HAP-1 (cell line): ENCODE measurements at places on chromosomes 6 and 20.
A peak's percentile ranks its signal among the peaks of the same experiment; 100 is the strongest.

GRCh38 chr20:61942526-61942925 lies 123.2 kb downstream of the TAF4 start:
- DNase-seq = no peak

DNA sequence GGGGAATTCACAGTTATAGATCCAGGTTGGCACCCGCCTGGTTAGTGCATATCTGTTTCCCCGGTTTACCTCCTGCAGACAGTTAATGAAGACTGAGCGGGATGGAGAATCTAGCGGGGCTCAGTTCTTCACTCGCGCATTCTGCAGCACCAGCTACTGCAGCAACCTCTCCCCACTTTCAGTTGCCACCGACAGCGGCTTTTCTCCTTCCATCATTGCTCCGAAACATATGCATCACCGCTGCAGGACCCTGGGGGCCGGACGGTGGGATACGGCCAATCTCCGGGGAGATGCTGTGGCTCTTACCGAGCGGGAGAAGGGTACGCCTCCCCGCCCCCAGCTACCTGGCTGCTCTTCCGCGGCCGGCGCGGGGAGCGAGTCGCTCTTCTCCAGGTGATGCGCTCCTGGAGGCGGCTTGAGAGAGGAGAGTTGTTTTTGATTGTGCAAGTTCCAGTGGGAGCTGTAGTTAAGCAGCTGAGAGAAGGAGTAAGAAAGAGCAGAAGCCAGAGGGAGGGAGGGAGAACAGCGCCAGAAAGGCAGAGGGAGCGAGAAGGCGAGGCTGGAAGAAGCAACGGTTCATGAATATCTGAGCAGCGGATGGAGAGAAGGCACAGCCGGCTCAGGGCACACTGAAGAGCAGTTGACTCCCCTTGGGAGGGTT lies at the start of gene SGK1:
Gene SGK1, minus strand, starts transcription at position 642 of the 661 bp plus-strand sequence. CDS start 652 bp downstream, outside the sequence.
- peak; percentile 34 for DNase-seq

DNA sequence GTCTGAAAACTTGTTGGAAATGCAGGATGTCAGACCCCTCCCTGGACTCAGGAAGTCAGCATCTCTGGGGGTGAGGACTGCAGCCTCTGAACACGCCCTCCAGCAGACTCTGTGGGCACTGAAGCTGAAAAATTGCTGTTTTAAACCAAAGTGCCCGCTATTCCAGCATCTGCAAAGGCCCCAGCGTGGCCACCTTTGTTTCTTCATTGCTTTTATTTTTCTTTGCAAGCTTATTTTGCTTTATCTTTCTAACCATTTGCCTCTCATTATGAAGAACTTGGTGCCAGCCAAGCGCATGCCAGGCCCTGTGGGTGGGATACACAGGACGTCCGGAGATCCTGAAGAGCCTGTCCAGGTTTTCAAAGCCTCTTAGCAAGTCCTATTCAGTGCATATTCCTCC lies 203.9 kb upstream of the CST7 start:
- no peak for DNase-seq

GRCh38 chr6:163356324-163356723 lies 58.2 kb upstream of the QKI start:
- peak; percentile 33 for DNase-seq

DNA sequence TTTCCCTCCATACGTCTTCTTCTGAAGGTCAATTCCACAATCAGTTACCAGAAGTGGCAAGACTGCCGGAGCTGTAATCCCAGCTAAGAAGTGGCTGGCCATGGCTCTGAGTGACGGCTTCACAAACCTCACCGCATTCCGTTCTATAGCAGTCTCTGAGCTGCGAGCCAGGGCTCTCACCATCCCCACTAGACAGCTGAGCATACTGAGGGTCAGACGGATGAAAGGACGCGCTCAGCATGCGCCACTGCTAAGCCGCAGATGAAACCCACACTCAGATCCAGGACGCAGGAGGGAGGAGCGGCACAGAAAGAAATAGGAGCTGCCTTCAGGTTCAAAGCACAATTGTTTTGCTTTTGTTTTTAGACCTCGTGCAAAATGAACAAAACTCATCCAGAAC lies 97.9 kb downstream of the ANKRD60 start:
- DNase-seq = no peak

DNA sequence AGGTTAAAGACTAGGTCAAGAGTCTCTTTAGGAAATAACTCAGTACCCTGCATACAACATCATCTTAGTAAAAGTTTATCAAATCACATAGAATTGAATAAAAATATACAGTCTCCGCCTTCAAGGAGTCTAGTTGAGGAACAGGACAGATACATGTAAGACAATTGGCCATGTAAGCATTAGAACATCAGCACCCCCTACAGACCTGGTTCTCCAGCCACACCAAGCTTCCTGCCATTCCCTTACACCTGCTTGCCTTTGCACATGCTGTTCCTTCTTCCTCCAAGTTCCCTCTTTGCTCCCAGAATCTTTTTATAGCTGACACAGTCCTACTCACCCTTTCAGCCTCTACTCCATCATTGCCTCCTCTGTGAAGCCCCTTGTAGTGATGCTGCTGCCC lies 187.8 kb upstream of the LRFN2 start:
- DNase-seq = no peak

DNA sequence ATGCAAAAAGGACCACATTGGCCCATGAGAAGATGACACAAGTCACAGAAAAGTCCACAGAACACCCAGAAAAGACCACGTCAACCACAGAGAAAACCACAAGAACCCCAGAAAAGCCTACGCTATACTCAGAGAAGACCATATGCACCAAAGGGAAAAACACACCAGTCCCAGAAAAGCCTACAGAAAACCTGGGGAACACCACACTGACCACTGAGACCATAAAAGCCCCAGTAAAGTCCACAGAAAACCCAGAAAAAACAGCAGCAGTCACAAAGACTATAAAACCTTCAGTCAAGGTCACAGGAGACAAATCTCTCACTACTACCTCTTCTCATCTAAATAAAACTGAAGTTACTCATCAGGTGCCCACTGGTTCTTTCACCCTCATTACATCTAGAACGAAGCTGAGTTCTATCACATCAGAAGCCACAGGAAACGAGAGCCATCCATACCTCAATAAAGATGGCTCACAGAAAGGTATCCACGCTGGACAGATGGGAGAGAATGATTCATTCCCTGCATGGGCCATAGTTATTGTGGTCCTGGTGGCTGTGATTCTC lies 11.2 kb downstream of the MUCL3 start:
- no peak for DNase-seq

DNA sequence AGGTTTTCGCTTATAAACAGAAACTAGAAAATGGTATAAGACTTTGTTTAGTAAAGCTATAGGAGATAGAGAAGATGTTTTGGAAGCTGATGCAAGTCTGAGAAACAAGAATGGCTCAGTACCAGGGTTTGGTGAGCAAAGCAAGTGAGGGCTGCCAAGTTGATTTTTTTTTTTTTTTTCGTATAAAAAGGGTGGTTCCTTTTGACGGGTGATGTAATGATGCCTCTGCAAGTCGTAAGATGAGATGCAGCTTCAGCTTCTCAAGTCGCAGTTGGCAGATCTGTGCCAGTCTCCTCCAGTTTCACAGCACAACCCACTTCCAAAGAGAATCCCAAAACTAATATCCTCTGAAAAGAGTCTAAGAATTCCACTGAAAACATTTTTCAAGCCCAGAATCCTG lies 252.8 kb upstream of the CDH4 start:
- DNase-seq = no peak

GRCh38 chr20:38166703-38167233 lies 1.7 kb upstream of the TGM2 start:
- DNase-seq = no peak

DNA sequence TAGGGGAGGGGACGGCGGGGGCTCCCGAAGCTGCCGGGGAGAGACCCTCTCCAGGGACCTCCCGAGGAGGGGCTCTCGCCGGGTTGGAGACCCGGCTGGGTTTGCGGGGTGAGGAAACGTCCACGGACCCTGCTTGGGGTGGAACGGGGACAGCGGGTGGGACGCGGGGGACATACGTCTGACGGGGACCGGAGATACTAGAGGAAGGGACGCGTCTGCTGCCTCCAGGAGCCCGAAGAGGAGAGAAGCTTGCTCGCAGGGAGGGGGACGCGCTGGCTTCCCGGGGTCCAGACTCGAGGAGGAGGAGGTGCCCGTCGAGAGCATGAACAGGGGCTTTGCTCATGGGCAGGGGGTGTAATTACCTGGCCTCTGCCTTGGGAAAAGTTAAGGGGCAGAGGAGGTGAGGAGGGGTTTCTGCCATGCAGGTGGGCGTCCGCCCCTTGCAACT lies 593 bp downstream of the DNMT3B start:
- peak; percentile 43 for DNase-seq

DNA sequence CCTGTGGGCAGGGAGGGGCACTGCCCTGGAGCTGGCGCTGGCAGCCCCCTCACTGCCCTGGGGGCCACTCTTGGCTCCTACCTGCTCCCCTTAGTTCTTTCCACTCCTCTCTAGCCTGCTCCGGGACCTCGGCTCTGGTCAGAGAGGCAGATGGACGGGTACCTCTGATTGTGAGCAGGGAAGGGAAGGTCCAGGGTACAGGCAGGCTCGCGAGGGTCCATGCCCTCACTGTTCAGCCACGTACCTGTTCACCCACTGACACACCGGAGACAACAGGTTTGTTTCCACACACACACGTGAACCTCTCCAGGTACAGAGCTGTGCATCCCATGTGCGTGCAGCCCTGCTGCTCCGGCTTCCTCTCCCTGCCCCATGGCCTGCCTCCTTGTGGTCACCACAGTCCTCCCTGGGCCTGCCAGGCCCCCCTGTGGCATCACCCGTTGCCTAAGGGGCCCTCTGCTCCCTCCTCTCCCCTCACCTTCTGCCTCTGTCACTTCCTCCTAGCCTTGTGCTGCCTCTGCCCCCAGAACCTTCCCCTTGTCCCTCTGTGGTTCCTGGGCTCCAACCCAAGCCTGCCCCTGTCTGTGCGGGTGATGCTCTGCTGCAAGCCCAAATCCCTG lies 2.3 kb downstream of the EMILIN3 start:
- no peak for DNase-seq

- no peak for DNase-seq
Observed at GRCh38 chr20:10789386-10789785, 115.6 kb upstream of the JAG1 start.

- no peak for DNase-seq
Observed at GRCh38 chr6:63804381-63804956, 168.9 kb downstream of the PHF3 start.

DNA sequence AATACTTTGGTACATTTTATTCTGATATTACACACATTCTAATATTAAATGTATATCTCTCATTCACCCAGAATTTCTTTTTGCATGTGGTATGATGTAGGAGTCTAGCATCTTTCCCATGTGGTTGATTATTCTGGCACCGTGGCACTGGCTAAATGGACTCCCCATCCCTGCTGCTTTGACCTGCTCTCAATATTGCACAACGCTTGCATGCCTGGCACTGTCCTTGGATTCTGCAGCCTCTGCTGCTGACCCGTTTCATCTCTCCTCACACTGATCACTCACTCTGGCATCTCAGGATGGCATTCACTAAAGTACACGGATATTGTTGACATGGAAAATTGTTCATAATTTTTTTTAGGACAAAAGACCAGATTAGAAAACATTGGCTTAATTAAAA lies 11.5 kb upstream of the DACT2 start:
- DNase-seq = no peak

DNA sequence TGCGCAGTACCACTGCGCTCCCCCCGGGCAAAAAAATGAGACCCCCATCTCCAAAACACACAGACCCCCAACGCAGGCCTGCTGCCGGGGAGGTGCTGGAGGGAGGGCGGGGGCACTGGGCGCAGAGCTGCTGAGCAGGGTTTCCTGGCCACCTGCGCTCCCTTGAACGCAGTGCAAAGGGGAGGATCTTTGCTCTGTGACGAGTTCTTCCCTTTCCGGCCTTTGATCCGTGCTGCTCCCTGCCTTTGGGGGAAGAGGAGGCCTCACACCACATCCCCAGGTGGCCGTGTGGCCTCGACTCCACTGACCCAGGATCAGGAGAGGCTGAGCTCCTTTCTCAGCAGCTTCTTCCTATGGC lies 8.9 kb upstream of the COL20A1 start:
- DNase-seq = no peak

- DNase-seq = no peak
Observed at GRCh38 chr20:17619351-17620093, 49.6 kb downstream of the DSTN start.

DNA sequence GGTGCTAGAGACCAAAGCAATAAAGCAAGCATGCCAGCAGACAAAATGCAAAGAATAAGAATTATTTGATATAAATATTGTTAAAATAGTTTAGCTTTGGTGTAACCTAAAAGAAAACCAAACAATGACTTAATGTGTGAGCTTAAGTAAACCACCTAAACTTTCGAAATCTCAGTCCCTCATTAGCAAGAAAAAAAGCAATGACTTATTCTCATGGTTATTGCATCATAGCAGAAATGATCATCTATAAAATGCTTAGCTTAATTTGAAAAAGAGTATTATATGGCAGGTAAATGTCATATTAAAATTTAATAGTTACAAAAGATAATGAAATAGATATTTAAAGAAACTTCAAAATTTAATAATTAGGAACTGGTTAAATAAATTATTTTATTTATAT lies 1395.7 kb upstream of the EYS start:
- no peak for DNase-seq

DNA sequence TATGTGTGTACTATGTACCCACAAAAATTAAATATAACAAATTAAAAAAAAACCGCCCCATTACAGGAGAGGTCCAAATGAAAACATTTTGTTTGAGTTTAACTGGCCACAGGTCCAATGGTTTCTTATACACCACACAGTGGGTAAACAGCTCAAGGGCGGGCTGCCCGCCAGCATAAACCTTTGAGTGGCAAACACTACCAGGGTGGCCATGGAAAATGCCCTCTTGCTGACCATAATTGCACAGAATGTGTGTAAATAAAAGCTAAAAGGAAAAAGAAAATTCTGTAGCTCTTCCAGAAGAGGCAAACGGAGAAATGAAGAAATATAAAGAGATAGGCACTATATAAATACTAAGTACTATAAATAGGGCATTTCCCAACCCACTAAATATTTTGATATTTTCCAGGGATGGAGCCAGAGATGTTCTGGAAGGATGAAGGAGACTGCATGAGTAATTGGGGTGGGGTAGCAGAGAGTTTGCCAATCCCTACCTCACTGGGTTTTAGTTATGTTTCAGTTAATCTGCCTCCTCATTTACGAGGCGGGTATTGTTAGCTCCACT lies 1.1 kb upstream of the CDC5L start:
- no peak for DNase-seq

DNA sequence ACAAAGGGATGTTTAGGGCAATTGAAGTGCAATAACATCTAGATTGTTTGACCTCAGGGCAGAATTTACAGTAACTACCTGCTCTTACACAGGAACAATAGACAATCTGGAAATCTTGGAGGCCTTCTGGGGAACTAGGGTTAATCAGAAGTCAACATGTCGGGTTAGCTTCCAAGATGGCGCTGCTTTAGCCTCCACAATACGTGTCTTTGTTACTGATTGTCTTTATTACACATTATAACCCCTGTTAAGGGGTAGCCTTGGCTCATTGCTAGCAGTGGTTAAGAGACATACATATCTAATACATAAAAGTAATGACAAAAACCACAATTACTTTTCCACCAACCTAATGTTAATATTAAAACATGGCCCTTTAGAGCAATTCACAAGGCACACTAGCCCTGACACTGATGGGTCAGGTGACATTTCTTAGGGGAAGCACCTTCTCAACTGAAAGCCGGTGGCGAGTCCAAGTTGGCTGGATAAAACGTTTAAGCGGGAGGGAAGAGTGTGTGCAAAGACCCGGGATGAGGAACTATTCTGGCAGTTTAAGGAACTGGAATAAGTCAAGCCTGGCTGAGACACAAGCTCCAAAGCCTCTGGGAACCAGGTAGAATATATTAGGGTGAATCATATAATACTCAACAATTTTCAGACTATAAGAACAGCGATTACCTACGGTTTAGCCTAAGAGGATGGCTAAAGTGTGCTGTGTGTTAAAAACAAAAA lies 236.9 kb downstream of the BCAS1 start:
- no peak for DNase-seq

GRCh38 chr6:128139519-128139918 lies 238.7 kb upstream of the THEMIS start:
- DNase-seq = no peak
